ENCODE measurements at places on chromosomes 1 and 21.
A peak's percentile ranks its signal among the peaks of the same experiment; 100 is the strongest.

DNA sequence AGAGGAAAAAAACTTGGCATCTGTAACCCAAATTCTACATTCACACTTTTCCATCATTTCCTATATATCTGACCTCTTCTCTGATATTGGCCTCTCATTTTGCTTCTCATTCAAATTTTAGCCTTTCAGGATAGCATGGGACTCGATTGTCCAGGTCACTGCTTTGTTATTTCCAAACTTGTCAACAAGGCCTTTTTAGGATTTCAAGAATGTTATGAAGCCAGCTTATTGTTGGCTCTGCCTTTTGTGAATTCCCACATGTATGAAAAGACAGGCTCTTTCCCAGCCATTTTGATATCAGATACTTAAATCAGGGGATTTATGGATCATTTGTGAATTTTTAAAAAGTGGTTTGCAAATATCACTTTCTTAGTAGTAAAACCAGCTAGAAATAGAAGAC lies 663.5 kb downstream of the NCAM2 start:
- no peak for DNase-seq

DNA sequence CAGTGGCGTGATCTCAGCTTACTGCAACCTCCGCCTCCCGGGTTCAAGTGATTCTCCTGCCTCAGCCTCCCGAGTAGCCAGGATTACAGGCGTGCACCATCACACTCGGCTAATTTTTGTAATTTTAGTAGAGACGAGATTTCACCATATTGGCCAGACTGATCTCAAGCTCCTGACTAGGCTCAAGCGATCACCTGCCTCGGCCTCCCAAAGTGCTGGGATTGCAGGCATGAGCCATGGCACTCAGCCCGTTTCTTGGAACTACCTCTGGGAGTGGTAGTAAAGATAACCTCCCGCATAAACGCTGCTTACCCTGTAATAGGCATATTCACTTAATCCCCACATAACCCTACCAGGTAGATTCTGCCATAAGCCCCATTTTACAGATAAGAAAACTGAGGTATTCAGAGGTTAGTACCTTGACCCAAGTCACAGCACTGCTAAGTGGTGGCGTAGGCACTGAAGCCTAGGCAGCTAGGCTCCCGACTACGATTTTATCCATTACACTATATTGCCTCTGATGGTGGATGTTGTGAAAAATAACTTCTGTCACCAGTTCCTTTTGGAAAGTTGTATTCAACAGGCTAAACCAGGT lies 143.8 kb downstream of the SDCCAG8 start:
- no peak for DNase-seq

GRCh38 chr1:29324771-29325351 lies 88.5 kb downstream of the PTPRU start:
- DNase-seq: no peak

DNA sequence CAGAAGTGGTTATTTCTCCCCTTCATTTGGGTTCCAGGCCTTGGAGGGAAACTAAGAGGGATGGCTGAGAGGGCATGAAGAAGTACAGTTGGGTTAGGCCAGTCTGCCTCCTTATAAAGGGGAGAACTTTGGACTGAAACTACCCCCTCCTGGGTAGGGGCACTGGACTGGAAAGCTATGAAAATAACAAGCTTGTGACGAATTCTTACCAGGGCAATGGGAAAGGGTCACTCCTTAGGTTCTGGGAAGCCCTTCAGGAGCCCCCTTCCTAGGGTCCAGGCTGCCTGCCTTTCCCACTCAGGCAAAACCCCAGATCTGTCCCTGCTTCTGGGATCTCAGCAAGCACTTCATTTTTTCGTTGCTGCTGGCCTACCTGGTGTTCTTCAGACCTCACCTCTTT lies 9.8 kb upstream of the P3R3URF start:
- no peak for DNase-seq

DNA sequence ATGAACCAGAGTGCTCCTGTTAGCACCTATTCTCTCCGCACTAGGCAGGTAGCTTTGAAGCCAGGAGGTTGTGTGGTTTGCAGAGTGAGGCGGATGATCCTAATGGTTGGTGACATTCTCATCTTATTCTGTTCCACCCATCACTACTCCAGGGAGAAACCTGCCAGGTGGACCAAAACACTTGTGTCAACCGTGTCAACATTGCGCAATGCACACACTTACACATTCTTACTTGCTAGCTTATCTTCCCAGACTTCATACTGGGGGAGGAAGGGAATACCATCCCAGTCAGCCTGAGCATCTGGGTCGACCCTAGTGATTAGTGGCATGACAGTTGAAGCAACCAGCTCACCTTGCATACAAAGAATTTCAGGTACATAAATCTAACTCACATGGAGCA lies 236.9 kb downstream of the RPS6KC1 start:
- DNase-seq: no peak

DNA sequence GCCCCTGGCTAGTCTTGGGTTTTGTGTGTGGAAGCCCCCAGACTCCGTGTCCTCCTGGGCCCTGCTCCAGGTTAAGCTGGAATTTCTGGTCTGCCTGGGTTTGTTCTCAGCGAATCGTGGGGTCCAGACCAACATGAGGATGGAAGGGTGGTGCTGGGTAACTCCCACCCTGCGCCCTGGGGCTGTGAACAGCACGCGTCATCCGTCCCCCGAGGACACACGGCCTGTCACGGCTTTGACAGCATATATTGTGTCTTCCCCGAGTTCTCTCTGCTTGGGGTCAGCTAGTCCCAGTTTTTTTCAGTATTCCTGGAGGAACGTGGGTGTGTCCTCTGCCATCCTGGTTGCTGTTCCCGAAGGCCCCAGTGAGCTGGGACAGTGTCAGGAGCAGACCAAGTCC lies 11.8 kb downstream of the GPR137B start:
- DNase-seq: no peak

GRCh38 chr21:21921410-21922232 lies 923.4 kb downstream of the NCAM2 start:
- DNase-seq: peak; percentile 32

GRCh38 chr1:19559641-19560040 lies 74.3 kb upstream of the CAPZB start:
- peak; percentile 81 for DNase-seq

DNA sequence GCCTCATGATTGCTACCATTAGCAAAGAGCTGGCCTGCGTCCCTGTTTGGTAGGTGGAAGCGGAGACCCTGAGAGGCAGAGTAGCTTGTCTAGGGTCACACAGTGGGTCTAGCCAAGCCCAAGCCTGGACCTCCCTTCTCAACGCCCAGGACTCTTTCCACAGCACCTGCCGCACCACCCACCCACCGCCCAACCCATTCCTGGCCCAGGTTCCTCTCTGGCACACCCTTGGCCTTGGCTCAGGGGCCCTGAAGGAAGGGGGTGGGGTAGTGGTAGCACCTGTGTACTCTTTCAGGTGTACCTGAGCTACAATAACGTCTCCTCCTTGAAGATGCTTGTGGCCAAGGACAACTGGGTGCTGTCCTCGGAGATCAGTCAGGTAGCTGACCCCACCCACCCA lies 19.3 kb downstream of the FAM151A start:
- no peak for DNase-seq

DNA sequence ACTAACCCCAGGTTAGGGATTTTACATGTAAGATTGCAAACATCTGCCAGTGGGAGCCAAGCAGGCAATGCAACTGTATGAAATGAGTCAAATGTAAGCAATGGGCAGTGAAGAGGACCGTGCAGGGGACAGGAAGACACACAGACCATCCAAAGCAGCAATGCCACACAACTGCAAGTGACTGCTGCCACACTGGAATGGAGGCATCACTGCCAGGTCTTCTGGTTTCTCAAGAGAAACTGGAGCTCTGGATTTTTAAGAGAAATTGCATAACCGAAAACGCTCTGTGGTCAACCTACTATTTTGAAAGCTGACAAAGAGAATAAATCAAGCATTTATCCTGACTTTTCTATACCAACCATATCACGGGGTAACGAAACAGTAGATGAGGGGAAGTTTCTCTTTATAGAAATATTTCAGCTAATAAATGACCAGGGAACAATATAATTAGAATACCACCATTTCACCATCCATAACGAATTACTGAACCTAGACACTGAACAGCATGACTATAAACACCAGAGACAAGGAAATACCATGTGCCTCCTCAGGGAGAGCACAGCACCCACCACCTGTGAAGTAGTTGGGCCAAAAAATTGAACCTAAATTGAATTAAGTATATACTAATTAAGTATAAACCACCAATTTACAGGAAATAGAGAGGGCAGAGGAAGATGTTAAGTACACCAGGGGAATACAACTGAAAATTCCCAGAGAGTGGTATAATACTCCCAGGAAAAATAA lies 4.4 kb downstream of the AK2 start:
- DNase-seq: peak; percentile 16

DNA sequence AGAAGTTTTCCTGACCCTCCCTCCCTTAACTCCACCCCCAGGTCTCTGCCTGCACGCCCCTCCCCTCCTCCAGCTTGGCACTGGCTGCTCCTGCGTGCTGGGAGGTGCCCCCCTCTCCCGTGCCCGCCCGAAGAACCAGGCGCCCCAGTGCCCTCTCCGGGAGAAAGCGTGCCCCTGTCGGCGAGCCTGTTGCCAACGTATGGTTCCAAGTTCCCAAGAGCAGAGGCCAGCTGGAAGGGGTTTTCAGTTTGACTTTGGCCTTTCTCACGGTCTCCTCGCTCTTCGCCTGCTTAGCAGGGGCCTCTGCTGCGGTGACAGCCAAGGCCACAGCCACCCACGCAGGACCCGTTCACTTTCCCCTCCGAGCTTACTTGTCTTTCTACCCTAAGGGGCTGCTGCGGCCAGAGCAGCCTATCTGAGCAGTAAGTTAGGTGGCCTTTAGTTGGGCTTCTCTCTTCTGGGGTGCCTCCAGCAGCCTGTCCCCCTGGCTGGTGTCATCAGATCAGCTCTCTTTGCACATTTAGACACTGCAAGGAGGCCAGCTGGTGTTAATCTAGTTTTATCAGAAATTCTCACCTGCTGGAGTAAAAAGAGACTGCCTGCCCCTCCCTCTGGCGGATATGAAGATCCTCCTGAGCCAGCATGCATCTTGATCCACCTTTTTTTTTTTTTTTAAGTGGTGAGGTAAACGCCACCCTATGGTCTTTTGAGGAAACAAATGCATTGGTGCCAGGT lies 1.5 kb downstream of the STUM start:
- DNase-seq: peak; percentile 10

- DNase-seq: no peak
Observed at GRCh38 chr1:99849413-99849743, 783 bp upstream of the AGL start.

DNA sequence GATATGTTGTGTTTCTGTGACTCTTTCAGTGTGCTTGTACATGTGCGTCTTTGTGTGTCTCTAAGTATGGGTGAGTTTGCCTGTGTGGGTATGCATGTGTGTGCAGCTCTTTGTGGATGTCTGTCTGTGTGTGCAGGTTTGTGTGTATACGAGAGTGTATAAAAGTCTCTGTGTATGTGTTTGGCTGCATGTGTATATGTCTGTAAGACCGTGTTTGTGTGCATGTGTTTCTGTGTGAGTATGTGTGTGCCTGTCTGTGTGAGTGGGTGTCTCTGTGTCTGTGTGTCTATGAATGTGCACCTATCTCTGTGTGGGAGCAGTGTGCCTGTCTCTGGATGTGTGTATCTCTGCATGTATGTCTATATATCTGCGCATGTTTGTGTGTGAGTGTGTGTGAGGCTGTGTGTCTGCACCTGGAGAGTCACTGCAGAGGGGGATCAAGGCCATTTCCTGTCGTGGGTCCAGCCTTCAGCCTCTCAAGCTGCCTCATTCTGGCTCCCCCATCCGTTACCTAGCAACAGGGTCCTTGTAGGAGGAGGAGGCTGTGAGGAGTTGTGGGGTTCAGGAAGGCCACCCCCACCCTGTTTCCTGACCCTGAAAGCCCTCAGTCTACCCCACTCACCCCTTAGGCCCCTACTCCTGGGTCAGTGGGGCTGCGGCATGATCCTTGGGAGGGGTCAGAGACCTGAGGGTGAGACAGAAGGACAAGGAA lies 10.4 kb downstream of the FGR start:
- DNase-seq: no peak

DNA sequence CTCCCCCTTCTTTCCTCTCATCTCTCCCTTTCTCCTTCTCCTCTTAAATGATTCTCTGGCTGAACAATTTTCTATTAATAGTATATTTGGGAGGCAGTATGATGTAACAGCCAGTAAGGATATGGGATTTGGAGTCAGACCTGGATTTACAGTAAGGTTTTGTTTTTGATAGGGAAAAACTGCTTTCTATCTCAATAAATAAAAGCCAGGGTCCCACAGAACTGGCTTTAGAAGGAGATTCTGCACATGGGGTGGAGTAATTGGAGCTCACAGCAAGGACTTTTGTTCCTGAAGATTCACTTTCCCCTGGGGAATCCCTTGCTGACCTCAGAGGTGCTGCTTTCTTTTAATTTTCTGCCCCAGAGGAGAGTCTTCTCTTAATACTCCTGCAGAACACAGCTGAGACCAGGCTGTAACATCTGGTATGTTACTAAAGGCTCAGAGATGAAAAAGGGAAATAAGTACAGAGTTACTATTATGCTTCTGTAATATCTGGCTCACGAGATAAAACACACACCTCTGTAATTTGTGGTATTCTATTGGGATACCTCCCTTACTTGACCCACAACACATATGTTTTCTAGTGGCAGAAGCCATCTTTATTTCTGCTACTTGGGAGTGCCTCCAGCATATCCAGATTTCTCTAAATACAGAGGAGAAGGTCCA lies 13.4 kb downstream of the EPB41 start:
- DNase-seq: peak; percentile 40

- no peak for DNase-seq
Observed at GRCh38 chr1:37951041-37951782, 4.4 kb upstream of the INPP5B start.

DNA sequence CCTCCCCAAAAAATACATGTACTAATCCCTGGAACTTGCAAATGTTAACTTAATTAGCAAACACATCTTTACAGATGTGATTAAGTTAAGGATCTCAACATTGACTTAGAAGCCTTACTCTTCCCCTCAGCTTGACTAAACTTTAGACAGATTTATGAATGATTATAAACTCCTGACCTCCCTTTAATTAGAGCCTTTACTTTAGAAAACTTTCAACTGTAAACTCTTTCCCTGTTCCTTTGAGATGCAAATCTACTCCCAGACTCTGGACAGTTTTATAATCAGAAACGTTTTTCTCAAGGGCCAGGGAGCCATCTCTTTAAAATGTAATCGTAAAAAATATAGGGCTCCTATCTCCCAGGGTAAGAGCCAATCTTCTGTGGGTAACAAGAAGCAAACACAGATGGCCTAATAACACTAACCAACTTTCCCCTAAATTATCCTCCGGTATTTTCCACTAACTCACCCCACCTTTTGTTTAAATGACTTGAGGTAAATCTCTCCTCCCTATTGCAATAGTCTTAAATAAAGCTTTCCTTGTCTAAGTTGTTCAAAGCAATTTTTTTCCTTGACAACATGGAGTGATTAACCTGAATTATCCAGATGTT lies 284.1 kb downstream of the BRINP3 start:
- no peak for DNase-seq

GRCh38 chr1:50521703-50522102 lies 98.5 kb upstream of the DMRTA2 start:
- no peak for DNase-seq

DNA sequence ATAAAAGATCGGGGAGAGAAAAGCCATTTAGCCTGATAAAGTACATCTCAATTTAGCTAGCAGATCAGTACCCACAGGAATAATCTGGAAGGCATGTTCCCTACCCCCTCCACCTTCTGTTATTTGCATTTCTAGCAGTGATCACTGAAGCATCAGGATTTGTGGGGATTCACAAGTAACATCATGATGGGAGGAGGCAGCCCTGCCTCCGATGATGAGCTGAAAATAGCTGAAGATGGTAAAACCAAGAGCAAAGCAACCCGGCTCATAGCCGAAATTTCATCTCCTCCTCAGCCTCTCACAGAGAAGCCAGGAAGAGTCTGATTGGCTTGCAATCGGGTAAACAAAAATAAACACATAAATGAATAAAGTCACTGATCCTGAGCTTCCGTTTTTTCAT lies 2.4 kb downstream of the CCSAP start:
- DNase-seq: no peak

All from fibroblast of mammary gland (primary cell).